Naive B cell (primary cell): ENCODE measurements at places on chromosomes 6 and 20.

DNA sequence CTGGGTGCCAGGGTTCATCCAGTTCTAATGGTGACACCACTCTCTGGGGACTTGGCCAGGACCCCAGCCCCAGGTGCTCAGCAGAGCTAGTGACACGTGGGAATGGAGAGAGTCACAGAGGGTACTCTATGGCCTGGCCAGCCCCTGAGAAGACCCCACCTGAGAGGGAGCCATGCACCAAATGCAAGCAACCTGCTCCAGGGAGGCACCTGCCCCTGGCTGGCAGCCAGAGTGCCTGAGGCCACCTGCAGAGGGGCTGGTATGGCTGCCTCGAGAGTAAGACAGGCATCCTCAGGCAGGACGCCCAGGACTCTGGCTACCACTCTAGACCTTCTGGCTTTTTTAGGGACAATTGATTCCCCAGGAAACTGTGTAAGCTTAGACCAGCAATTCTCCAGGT, 38.6 kb upstream of the CST7 start:
- no peak for DNase-seq

DNA sequence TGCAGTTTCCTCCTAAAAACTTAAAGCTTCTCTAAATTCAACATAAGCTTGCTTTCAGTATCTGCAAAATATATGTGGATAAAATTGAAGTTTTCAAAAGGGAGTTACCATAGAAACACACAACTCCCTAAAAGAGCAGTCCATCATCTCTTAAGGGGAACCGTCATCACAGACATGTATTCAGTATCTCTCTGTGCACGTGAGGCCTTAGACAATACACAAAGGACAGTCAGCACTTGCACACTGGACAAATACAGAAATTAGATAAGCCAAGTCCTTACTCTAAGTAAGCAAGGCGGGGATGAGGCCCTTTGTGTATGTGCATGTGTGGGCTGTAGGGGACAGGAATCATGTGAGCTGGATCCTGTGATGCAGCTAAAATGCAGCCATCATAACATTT, 136.6 kb downstream of the BACH2 start:
- no peak for DNase-seq

- no peak for DNase-seq
Observed at GRCh38 chr20:49447946-49448809, 34.3 kb downstream of the KCNB1 start.

- DNase-seq, result no peak
Observed at GRCh38 chr6:23200946-23201345, 631.6 kb downstream of the HDGFL1 start.

GRCh38 chr6:152502421-152503188, 134.6 kb downstream of the SYNE1 start:
- DNase-seq, result no peak

GRCh38 chr6:63272397-63272796, 47.4 kb downstream of the LGSN start:
- no peak for DNase-seq

- no peak for DNase-seq
Observed at GRCh38 chr6:122061855-122062254, 337.6 kb upstream of the HSF2 start.

- no peak for DNase-seq
Observed at GRCh38 chr6:52537001-52537753, 39.7 kb downstream of the TRAM2 start.

- DNase-seq, result no peak
Observed at GRCh38 chr6:138477913-138478539, 21.3 kb downstream of the NHSL1 start.

DNA sequence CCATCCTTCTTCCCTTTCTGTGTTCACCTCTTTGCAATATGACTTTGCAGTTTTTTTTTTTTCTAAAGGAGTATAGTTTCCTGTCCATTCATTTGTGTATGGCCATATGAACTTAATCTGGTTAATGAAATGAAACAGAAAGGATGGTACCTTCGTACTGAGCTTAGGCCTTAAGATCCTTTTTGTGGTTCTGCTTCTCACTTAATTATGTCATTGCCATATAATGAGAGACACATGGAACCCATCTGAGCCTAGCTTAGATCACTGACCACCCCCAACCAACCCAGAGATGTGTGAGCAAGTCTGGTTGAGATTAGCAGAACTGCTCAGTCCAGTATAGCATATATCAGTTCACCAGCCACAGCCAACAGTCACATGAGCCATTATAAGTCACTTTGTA, 1179.6 kb downstream of the HACE1 start:
- DNase-seq, result no peak

GRCh38 chr20:20102716-20103258, 50.5 kb downstream of the CFAP61 start:
- no peak for DNase-seq

- DNase-seq, result no peak
Observed at GRCh38 chr6:1562171-1562955, 47.4 kb upstream of the FOXC1 start.

- DNase-seq, result no peak
Observed at GRCh38 chr6:132443206-132443605, 41.9 kb upstream of the MOXD1 start.

DNA sequence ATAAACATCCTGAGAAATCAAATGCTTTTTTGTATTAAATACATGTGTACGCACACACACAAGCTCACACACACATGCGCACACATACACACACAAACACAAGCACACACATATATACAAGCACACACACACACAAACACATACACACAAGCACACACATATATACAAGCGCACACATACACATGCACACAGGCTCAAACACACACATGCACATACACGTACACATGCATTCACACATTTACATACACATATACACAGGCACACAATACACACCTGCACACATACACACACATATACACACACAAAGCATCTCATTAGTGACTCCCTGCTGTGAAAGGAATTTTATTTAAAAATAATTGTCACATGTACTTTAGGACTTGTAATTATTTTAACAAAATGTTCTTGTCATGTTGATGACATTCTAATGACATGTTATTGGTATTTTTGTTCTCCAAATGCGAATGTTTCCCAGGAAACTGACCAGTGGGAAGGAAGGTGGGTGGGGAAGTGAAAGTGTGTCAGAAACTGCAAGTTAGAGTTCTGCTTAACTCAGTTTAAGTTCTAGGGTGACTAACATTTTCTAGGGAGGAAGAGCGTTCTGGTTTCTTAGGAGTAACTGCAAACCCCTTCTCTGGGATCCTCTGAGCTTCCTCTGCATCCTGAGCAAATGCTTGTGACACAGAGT, 113.9 kb upstream of the ZNF217 start:
- peak; percentile 30 for DNase-seq

DNA sequence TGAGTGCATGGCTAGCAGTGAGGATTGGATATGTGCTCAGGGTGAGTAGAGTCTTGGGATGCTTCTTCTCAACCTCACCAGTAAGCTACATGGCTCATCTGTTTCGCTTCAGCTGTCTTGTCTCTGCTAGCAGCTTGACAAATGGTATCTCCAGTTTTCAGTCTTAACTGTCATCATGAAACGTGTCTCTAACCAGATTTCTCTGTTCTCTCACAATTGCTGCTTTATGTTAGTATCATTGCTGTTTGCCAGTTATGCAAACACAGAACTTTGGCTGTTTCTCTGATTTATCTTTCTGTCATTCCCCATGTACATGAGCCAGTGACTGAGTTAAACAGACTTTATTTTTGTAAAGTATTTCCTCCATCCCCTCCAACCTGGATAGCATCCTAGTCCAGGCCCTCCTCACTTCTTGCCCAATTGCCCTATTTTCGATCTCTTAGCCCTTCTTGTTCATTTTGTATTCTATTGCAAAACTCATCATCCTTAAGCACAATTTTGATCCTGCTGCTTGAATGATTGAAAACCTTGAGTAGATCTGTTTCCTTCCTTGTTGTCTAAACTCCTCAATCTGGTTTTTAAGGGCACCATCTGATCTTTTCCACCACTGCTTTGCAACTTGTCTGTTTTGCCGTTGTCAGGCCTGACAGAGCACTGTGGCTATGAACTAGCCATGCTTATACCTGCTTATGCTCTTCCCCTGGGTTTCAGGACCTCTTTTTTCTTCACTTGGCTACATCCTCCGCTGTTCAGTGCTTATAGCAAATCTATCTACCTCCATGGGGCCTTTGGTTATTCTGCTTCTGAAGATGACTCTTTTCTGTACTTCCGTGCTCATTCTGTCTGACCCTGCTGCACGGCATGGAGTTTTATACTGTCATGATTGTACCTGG, 37.7 kb upstream of the ADIG start:
- no peak for DNase-seq
